ENCODE measurements at places on chromosomes 16 and 17.

DNA sequence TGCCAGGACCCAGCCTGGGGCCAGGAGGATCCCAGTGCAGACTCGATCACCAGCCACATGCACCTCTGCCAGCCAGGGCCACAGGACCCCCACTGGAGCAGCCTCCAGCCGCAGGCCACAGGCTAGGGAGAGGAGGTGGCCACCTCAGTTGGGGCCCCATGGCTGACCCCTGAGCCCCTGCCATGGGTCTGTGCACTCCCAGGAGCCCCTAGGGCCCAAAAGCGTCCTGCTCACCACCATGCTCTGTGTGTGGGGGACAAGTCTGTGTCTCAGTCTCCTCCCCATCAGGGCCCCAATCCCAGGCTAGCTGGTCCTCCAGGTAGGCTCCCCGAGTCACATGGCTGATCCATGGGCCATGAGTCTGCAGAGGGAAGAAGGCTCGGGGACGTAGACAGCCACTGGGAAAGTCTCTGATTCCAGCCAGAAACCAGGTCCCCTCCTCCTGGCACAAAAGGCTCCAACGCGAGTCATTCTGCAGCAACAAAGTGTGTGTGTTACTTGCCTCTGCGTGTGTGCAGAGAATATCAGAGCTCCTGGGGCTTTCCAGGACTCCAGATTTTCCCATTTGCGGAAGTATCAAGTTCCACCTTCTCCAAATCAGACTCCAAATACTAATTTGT lies 6.1 kb upstream of the PRSS8 start:
- DNase-seq: peak; percentile 83

DNA sequence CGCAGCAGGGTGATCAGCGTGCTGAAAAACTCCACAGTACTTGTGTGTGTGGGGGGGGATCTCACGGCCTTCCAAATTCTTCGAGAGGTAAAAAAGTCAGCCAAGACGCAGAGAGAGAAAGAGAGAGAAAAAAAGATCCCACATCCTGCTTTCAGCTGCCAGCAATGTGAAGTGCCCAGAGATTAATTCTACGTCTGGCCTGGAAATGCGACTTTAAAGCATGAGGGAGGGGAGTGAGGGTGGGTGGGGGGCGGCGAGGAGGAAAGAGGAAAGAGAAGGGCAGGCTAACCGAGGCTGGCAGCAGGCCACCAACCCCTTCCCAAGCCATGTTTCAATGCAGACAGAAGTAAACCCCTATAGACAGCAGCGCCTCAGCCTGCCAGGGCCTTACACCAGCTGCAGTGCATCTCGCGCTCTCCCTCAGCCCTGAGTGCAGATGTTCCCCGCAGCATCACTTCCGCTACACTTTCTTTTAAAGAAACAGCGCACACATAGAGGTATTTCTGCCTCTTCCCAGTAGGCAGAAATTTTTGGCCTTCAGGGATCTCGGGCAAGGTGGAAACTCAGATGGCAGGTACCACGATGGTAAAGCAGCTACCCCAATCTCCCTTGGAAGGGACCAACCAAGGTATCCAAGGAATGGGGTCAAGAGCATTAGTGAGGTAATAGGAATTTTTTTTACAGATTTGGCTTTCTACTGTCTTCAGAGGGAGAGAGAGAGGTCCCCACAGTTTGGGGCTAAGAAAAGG lies 87.8 kb downstream of the SMG6 start:
- peak; percentile 96 for DNase-seq

DNA sequence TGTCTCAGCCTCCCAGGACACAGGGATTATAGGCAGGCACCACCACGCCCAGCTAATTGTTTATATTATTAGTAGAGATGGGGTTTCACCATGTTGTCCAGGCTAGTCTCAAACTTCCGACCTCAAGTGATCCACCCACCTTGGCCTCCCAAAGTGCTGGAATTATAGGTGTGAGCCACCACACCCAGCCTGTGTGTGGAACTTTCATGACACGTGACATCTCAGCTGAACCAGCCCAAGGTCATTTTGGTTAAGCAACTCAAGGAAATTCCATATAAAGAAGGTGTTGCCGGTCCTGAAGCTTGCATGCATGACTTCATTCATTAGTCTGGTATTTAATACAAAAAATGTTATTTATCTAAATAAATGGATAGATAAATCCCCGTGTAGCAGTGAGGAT lies 145.5 kb downstream of the AXIN2 start:
- DNase-seq: no peak

- peak; percentile 54 for DNase-seq
Observed at GRCh38 chr17:8359769-8360168, 16.7 kb downstream of the KRABD2 start.

GRCh38 chr16:53817812-53818550 lies 114.0 kb downstream of the FTO start:
- DNase-seq: no peak

GRCh38 chr17:16419929-16420271 lies 4.5 kb downstream of the TRPV2 start:
- DNase-seq: peak; percentile 36

GRCh38 chr16:17930280-17930679 lies 406.3 kb downstream of the NPIPA8 start:
- no peak for DNase-seq

GRCh38 chr16:20611350-20611902 lies 35.3 kb upstream of the ACSM2B start:
- DNase-seq: peak; percentile 27

DNA sequence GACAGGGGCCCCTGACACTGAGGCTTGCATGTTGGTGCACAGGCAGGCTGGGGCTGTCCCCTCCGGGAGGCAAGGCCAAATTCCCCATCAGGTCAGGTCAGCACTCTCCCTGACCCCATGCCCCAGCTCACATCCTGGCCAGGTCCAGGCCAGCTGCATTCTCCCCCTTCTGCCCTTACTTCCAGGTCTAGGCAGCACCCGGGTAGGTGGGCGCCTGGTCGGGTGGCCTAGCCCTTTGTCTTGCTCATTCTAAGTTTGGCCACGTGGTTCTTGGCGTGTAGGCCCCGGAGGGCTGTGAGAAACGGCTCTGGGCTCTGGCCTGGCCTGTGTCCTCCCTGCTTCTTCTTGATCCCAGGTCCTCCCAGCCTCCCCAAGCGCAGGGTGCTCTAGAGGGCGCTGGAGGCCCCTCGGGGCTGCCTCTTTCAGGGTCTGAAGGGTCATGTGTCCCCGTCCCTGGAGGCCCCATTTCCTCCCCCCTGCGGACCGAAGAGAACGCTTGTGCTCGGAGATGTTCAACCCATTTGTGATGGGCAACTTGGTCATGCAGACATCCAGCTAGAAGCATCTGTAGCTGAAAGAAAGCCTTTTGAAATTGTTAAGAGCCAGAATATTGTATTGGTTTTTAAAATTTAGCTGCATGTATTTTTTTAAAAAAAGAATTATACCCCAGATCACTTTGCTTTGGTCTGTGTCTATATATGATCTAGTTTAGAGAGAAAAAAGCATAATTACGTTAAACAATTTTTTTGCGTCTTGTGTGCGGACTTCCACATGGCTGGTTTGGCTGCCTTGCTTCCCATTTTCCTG lies 6.7 kb downstream of the BAHCC1 start:
- DNase-seq: no peak

- DNase-seq: peak; percentile 88
Observed at GRCh38 chr17:41647940-41648410, 23.6 kb upstream of the KRT17 start.

GRCh38 chr16:85048921-85049562 lies 21.4 kb downstream of the KIAA0513 start:
- no peak for DNase-seq

GRCh38 chr16:89197633-89198416 lies 2.5 kb downstream of the SLC22A31 start:
- DNase-seq: peak; percentile 21

DNA sequence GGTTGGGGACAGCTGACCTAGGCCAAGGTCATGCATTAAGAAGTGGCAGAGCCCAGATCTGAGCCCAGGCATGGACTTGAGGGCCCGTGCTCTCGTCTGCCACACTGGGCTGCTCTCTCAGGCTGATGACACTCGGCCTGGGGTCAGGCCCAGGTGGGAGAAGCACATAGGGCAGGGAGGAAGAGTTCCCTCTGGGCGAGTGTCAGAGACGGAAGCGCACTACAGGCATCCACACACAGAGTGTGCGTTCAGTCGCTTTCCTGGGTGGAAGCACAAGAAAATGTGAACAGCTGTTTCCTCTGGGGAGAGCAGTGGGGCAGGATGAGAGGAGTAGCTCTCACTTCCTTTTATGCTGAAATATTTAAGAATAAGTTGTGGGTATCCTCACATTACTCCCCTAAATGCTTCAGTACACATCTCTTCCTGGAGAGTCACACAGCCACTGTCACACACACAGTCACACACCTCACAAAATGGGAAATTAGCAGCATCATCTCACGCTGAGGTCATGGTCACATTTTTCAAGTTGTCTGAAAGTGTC lies 59.7 kb downstream of the B9D1 start:
- DNase-seq: no peak

GRCh38 chr16:53216798-53217197 lies 162.0 kb downstream of the CHD9 start:
- no peak for DNase-seq

GRCh38 chr17:72303787-72304733 lies 183.2 kb downstream of the SOX9 start:
- DNase-seq: no peak

DNA sequence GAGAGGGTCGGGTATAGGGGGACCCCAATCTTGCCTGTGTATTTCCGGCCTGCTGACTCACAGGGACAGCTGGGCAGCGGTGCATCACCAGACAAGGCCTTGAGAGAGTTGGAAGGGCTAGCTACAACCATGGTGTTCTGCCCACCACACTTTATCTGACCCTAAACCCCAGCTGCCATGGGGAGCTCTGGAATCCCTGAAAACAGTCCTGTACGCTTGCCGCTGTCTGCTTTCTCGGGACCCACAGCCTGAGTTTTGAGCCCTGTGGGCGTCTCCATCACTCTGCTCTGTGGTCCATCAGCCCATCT lies 100.4 kb upstream of the GSE1 start:
- DNase-seq: no peak

- no peak for DNase-seq
Observed at GRCh38 chr17:7809086-7809790, 24.8 kb upstream of the KDM6B start.

- no peak for DNase-seq
Observed at GRCh38 chr17:58338454-58338840, 9.9 kb upstream of the TSPOAP1 start.

GRCh38 chr17:27475070-27475673 lies 18.9 kb downstream of the KSR1 start:
- no peak for DNase-seq

DNA sequence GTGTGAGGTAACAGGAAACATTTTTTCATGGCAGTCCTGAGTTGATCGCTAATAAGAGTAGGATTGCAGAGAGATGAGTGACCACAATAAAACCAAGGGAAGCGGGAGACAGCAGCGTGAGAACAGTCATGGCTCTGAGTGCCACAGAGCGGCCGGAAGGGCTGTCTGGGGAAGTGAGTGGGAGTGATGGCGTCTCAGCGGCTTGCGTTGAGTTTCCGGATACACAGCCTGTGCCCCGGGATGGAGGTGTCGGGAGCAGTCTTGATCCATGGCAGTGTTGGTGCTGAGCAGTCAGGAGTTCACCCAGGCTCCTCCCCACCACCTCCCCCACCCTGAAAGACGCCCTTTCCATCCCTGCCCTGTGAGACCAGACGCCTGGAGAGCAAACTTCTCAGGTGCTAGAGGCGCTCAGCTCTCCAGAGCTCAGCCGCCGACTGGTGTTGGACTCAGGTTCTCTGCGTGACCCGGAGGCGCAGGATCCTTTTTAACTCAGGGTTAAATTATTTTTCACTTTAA lies 59.8 kb downstream of the BANP start:
- no peak for DNase-seq

DNA sequence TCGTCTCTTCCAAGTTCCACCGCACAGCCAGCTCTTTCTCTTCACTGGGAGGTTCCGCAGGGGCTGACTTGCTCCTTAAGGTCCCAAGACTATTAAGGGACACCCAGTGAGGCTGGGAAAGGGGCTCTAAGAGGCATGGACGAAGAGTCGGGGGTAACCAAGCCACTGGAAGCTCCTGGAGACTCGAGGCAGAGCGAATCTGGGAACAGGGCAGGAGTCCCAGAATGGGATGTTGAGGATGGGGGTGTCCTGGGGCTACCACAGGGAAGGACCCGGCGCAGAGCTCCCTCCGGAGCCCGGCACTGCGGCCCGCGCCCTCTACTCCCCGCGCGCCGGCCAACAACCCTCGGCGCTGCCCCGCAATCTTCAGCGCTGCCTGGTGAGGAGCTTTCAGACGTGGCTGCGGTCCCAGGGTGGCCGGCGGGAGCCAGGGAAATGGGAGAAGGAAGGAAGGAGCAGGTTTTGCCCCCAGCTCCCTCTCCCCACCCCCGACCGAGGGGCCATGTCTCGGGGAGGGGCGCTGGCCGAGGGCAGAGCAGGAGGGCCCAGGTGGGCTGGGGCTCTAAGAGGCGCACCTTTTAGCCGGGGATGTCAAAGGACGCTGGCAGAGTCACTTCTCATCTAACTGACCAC lies 581 bp downstream of the CHST5 start:
- DNase-seq: no peak

- no peak for DNase-seq
Observed at GRCh38 chr17:9279893-9280292, 258.6 kb downstream of the NTN1 start.

DNA sequence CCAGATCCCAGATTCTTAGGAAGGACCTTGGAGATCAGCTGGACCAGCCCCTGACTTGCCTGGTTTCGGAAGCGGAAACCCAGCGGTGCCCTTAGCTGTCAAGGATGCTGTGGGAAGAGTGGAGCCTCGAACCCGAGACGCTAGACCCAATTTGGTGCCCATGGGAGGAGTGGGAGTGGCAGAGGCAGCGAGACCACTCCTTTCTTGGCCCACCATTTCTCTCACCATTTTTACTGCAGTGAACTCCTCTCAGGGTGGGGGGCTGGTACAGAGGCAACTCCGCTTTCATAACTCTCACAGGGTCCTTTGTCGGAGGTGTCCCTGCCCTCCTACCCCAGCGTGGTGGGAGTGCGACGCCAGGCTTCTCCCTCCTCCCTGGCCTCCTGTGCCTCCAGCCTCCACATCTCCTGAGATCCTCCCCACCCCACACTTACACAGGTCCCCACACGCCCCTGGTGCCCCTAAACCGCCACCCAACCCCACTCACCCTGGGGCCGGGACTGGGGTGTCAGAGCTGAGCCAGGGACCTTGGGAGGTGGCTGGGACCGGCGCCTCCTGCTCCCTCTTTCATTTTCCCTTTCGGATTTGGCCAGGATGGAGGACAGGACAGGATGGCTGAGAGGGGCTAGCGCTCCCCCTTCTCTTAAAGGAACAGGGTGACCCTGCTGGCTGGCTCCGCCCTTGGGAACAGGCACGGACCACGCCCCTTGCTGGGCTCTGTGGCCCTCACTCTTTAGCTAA lies at the start of gene GJD3:
Gene GJD3, minus strand, starts transcription at position 617 of the 741 bp plus-strand sequence. CDS start 922 bp downstream, outside the sequence.
- DNase-seq: no peak

DNA sequence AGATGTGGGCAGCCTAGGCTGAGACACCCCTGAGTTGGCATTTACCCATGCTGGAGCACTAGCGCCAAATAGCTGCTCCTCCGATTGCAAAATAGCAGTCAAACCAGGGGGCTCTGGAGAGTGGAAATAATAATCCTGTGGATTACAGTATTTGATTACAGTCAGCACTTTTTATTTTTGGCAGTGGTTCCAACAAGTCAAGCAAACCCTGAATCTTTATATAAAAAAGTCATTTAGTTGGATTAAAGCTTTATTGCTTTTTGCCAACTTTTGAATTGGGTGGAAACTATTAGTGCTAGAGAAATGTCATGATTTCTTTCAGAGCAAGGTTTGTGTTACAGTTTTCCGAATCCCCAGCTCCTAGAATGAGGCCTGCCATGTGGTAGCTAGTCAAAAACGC lies 99.3 kb upstream of the FAM20A start:
- peak; percentile 49 for DNase-seq

- no peak for DNase-seq
Observed at GRCh38 chr16:89297910-89298545, 80.5 kb downstream of the ZNF778 start.

GRCh38 chr17:12637015-12637414 lies 28.7 kb upstream of the MYOCD start:
- no peak for DNase-seq

- DNase-seq: no peak
Observed at GRCh38 chr16:49833796-49834530, 21.9 kb downstream of the ZNF423 start.

Measured in femur (tissue), 1 donor.